ENCODE measurements at places on chromosomes 7 and 10. TPM values are rescaled to one million over a fixed set of nuclear protein-coding genes. Genes with fewer than 3 reads are reported as not detected.

Gene MALRD1
- 0.16 TPM for total RNA-seq

Gene ARL5B
- total RNA-seq = 13.0 TPM

Gene ANXA8
- not detected for total RNA-seq

Gene ACADSB
- total RNA-seq = 21.9 TPM

Gene EN2
- total RNA-seq = not detected

GRCh38 chr10:130638991-130639390 is 502.8 kb downstream of the GLRX3 start:
- no peaks in the 10 kb centered on the region for H3K4me1 ChIP-seq
- no peak overlapping the region for H3K27ac ChIP-seq
- no peak for DNase-seq
- H3K27me3 ChIP-seq = peaks cover 6% of the 10 kb centered on the region
- H3K4me3 ChIP-seq = no peak overlapping the region
- no peaks in the 10 kb centered on the region for H3K36me3 ChIP-seq

DNA sequence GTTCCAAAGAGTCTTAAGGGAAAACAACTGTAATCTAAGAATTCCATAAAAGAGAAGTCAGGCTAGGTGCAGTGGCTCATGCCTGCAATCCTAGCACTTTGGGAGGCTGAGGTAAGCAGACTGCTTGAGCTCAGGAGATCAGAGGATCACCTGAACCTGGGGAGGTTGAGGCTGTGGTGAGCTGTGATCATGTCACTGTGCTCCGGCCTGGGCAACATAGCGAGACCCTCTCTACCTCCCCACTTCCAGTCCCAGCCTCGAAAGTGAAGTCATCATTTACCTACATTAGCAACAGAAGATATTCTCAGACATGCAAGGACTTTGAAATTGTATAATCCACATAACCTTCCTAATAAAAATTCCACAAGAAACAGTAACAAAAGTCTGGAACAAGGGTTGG is 129.8 kb upstream of the DNAJB12 start:
- H3K27me3 ChIP-seq = no peaks in the 10 kb centered on the region
- H3K27ac ChIP-seq = no peak overlapping the region
- no peak for DNase-seq
- H3K4me1 ChIP-seq = no peaks in the 10 kb centered on the region
